SK-N-SH treated with all-trans-retinoic acid at 6 μM for 48 hours (cell line): ENCODE measurements at places on chromosomes 6 and 20.

DNA sequence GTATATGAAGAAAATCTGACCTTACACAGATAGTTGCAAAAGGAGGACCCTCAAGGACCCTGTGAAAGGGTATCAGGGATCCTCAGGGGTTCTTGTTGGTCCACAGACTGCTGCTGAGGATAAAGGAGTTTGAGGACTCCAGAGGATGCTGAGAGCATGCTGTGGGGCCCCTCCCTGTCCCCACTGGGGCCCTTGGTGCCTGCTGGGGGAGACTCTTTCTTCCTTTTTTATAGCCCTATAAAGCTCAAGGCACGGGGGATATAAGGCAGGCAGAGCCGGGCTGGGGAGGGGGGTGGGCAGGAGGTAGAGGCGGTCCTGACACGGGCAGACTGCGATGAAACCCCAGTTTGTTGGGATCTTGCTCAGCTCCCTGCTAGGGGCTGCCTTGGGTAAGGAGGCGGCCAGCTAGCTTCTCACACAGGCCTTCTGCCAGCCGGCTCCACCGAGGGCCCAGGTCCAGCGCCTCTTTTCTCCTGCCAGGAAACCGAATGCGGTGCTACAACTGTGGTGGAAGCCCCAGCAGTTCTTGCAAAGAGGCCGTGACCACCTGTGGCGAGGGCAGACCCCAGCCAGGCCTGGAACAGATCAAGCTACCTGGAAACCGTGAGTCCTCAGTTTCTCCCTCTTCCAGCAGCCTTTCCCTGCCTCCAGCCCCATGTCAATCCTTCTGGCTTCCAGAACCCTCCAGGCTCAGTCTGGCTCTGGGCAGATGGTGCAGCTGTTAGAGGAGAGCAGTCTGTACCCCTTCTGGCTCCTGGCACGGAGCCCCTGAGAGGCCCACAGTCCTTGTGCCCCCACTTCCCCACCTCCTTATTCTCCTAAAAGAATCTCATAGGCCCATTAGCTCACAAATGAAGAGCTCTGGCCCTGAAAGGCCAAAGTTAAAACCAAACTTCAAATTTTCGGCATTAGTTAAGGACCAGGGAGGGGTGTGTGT is at the start of gene LY6G6D:
Gene LY6G6D, plus strand, starts transcription at position 327 of the 937 bp plus-strand sequence. Its CDS starts 8 bp downstream, at position 335.
- ATAC-seq = no peak

DNA sequence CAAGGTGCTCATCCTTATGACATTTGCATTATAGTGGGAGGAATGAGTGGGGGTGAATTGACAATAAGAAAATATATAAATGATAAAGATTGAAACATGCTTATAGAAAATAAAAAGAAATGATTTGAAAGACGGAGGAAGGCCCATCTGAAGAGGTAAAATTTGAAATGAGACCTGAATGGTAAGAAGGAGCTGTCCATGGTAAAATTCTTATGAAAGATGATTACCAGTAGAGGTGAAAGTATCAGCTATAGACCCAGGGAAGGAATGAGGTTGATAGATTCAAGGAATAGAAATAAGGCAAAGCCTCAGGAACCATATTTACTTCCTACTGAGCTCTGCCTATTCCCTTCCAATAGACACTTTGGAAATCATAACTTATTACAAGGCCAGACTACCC is 149.7 kb downstream of the HTR1B start:
- ATAC-seq = no peak

GRCh38 chr20:46378412-46379009 is 27.9 kb downstream of the ELMO2 start:
- ATAC-seq = no peak

- ATAC-seq = no peak
These were observed 140.5 kb downstream of the CCDC170 start for GRCh38 chr6:151634336-151634720.

GRCh38 chr6:85669735-85670194 is 27.1 kb upstream of the SYNCRIP start:
- peak; percentile 46 for ATAC-seq
